Foreskin keratinocyte (primary cell): ENCODE measurements at places on chromosomes 4 and X. TPM values are rescaled to one million over a fixed set of nuclear protein-coding genes. Genes with fewer than 3 reads are reported as not detected.

DNA sequence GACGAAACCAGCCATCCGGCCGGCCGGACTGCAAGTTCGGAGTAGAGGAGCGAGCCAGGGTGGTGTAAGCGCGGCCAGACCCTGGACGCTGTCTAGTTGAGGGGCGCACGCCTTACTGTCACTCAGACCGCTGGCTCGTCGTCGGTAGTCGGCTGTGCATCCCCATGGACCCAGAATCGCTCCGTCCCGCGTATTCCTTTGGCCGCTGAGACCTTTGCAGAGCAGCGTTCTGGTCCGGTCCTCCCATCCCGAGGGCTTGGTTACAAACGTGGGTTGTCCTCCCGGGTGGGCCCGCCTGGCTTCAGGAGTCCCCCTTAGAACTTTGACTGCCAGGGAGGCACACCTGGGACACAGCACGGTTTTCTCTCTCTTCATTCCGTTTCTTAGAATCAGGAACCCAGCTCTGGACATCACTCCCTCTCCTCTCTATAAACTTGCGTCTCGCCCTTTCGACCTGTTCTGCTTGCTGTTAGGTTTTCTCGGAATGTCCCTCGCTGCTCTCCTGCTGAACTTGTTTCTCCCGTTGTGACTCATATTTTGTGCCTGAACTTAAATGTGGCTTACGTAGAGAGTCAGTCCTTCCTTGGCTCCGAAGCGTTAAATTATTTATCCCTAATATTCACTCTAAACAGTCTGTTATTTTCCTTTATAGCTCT, 672 bp downstream of the PGM2 start:
- DNase-seq: peak; percentile 44

- no peak for DNase-seq
These were observed 348.6 kb downstream of the TRAM1L1 start for GRCh38 chr4:116736756-116737155.

DNA sequence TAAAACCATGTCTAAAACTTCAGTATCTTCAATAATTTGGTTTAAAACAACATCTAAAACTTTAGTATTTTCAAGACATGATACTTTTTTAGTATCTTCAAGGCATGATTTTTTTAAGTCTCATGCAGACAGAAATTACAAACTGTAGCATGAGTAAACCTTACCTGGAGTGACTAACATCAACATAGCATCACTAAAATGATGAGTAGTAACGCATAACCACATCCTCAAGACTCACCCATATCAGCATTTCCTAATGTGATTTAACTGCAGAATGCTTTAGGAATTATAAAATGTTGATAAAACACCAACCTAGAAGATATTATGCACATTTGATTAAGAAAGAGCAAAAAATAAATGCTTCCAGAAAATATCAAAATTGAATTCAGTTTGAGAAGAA, 19.7 kb upstream of the EDNRA start:
- DNase-seq: peak; percentile 84

DNA sequence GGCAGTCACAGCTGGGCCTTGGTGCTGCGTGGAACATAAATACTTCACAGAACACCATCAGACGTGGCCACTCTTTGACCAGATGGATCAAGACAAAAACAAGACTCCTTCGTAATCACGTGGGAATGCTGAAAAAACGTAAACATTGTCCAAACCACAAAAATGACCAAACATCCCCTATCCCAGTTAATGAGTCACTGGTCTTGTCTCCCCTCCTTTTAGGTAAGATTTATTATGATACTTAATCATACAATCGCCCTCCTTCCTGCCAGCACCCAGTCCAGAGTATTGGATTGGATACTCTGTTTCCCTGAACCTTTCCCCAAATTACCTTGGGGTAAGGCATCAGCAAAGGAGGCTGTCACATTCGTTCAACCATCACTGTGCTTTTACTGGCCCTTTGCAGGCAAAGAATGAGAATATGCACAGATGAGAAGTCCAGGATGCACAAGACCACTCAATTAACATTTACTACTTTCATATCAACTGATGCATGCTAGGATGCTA, 601 bp upstream of the TCEANC start:
- DNase-seq: no peak

DNA sequence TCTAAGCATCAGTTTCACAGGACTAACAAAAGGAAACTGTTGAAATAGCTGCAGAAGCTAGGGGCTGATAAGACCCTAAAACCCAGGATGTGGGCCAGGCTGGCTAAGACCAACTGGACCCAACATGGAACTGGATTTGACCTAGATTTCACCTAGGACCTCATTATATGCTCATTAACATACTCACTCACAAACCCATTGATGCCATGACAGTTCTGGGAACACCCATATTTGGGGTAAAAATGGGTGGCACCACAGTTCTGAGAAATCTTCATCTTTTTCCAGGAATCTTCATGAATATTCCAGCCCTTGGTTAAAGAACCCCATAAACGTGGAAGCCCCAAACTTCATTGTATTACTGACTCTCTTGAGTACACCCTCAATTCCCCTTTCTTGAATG, 41.1 kb downstream of the HSD17B13 start:
- DNase-seq: no peak

GRCh38 chr4:15042529-15043167, 40.4 kb downstream of the CPEB2 start:
- DNase-seq: no peak

The SATL1 gene
- total RNA-seq: not detected in 2 replicates

The APLN gene
- 1.6 and 8.2 TPM in 2 replicates for total RNA-seq

DNA sequence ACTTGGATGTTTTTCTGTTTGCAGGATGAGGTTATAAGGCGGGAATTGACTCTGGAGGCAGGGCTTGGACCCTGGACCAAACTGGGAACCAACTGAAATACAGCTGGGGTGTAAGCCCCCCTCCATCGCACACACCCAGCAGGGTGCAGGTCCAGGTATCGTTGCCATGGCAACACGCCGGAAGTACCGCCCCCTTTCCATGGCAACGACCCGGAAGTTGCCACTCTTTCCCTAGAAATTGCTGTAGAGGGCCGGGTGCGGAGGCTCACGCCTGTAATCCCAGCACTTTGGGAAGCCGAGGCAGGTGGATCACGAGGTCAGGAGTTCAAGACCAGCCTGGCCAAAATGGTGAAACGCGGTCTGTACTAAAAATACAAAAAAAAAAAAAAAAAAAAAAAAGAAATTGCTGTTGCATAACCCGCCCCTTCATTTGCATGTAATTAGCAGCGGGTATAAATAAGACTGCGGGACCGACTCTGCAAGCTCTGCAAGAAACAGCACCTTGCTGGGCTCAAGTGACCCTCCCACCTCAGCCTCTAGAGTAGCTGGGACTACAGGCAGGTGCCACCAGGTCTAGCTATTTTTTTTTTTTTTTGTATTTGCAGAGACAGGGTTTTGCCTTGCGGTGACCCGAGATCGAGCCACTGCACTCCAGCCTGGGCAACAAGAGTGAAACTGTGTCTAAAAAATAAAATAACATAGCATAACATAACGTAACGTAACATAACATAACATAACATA, 139.6 kb downstream of the CRLF2 start:
- no peak for DNase-seq

DNA sequence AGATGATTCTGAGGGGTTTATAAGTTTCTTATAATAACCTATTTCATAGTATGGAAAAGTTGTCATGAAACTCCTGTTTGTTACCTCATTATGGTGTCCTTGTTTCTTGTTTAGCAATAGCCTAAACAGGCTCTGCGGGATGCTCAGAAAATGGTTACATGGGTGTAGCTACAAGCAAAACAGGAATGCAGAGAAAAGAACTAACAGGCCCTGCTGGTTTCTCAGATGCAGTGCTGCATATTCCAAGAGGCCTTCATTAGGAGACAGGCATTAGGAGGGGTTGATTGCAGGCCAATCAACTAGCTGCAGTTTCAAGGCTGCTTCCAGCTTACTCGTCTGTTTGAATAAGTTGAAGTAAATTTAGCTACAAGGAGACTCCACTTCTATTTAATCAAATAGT, 37.6 kb upstream of the HPGD start:
- DNase-seq: no peak

DNA sequence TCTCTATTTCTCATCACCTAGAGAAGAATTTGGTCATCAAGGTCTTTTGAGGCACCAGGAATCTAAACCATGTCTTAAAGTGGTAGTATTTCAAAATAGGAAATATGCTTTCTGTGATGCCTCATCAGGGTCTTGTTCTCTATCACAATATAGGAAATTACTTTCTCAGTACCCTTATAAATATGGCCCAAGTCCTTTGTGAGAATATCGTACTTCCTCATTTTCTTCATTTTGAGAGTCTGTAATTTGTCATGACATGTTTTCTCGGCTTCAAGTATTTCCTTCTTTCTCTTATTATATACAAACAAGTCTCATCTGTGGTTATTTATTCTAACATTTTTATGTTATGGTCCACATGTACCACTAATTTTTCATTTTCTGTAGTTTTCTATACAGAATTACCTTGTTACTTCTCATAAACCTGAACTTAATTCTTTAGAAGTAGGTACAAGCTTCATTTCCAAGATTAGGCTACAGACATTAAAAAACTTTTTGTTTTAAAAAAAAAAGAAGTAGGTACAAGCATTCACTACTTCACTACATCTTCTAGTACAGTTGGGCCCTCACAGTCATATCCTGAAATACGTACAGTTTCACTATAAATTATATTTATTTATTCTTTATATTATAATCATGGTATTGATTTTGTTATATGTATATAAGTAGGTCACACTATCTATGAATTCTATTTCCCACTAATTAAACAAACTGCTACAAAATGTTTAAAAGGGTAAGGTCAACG, 54.4 kb downstream of the KLHL13 start:
- no peak for DNase-seq

DNA sequence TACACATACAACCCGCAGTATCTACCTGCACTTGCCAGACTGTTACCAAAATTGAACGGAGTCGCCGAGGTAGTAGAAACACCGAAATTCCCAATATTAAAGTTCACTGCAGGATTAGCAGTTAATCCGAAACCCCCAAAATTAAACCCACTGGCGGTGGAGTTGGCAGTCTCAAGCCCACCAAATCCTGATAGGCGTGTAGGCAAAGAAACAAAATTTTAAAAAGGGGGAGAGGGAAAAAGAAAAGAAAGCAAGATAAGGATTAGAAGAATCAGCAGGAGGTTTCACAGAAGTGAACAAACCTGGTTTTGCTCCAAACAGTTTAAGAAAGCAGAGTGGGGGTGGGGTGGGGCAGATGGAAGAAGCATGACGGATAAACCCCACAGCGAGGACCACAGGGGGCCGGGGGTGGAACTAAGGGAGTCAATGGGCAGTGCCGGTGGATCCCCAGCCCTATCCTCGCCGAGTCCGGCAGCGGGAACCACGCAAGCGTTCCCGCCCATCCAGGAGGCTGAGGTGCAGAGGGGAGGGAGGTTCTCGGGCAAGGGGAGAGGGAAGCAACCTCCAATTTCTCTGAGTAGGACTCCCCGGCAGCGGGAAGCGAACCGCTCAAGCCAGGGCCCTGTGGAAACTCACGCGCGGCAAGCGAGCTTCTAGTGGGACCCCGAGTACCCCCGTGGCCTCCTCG, 599 bp downstream of the NUP54 start:
- DNase-seq: peak; percentile 60

DNA sequence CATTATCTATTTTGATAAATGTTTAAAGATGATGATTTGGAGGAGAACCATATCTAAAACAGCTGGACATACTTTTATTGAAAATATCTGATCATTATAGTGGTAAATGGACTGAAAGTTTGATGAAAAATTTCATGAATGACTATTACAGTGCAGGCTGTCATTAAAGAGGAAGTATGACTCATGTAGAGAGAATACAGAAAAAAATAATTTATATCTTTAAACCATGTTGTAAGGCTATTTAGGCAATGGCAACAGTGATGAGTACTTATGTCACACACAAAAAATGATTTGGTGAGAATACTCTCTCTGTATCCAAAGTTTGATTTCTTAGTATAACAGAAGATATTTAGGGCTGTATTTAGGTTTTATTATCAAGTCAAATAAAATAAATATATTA, 3.9 kb upstream of the GLRB start:
- no peak for DNase-seq

DNA sequence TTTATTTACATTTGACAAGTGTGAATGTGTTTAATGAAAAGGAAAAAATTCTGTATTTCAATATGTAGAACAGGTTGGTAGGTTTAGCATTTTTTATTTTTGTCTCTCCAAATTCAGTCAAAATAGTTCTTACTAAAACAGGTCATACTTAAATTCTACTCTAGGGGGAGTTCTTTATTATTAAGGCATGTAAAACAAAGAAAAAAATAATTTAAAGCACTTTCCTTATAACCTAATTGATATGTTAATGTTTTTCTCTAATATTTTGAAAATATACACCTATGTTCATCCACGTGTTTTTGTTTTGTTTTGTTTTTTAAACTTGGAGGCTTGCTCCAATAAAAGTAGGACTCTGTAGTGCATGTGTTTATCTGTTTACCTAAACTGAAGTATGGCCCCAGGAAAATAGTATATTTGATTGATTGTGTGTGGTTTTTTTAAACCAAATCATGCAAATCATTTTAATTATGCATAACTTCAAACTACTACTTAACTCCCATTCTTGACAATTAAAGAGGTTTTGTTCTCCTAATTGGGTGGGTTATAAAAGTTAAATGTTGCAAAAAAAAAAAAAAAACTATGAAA, 562.7 kb downstream of the RPA4 start:
- DNase-seq: no peak

- DNase-seq: peak; percentile 3
These were observed at the start of gene CAPN6 for GRCh38 chrX:111270339-111270738. Gene CAPN6, minus strand, starts transcription at chrX:111270483. Its CDS starts 6,547 bp downstream, at chrX:111263936.

DNA sequence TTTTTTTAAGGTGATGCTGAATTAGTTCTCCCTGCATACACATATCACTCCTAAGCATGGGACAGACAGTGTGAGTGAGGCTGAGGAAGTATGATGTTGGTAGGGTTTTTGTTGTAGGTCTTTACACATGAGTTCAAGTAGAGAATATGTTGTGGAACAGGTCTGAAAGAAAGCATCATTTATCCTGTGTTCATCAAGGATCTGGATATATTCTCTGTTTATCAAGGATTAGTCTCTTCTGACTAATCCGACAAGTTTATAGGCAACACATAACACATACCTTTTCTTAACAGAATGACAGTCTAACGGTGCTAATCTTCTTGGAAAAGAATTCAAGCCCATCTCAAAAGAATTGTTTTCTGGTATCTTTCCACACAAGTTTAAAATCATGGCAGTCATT, 10.5 kb downstream of the SLIT2 start:
- peak; percentile 32 for DNase-seq

GRCh38 chr4:126752126-126752525, 880.6 kb upstream of the INTU start:
- no peak for DNase-seq

- peak; percentile 100 for DNase-seq
These were observed 41.9 kb upstream of the SOD3 start for GRCh38 chr4:24753519-24753918.

The TSR2 gene
- 33.6 and 39.8 TPM in 2 replicates for total RNA-seq

- peak; percentile 6 for DNase-seq
These were observed 1.4 kb downstream of the ADGRA3 start for GRCh38 chr4:22514481-22514880.

DNA sequence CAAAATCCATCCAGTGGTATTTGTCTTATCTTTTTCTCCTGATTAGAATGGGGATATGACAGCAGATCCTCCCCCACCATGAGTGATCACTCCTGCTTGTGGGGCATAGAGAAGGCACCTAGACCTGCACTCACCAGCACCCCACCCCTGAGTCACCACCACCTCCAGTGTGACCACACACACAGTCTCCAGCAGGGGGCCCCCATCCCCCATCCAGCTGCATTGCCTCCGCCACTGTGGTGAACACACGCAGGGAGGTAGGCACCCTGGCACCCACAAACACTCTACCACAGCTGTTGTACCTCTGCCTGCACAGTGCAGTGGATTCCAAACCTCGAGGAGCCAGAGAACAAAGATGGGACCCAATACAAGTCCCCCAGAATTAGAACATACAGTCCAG, 9.0 kb upstream of the MAGEA8 start:
- DNase-seq: no peak
